ENCODE measurements at places on chromosomes 5 and 9.

- no peak for DNase-seq
These were observed 20.1 kb downstream of the CLPTM1L start for GRCh38 chr5:1324719-1325190.

- no peak for DNase-seq
These were observed 141.2 kb downstream of the ACER2 start for GRCh38 chr9:19550009-19550408.

DNA sequence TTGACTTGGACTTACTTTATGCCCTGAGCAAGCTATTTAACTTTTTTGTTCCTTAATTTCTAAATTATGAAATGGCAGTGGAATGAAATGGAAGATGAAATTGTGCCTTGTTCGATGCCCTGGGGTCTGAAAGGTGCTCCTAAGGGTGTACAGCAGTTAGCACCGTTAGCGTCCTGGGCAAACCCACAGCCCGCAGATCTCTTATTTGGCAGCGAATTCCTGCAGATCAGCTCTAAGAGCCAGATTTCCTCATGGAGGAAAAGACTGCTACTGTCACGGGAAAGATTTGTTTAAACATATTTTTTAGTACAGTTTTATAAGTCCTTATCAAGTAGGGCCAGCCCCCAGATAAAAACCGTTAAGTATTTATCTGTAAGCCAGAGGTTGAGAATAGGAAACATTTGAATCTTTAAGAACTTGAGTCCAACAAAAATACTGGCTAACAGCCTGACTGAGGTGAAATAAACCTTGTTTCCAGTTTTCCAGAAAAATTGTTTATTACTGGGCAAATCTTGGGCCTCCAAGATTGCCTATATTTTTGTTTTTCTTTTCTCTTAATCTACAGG is 216.5 kb upstream of the DMRT1 start:
- no peak for DNase-seq

DNA sequence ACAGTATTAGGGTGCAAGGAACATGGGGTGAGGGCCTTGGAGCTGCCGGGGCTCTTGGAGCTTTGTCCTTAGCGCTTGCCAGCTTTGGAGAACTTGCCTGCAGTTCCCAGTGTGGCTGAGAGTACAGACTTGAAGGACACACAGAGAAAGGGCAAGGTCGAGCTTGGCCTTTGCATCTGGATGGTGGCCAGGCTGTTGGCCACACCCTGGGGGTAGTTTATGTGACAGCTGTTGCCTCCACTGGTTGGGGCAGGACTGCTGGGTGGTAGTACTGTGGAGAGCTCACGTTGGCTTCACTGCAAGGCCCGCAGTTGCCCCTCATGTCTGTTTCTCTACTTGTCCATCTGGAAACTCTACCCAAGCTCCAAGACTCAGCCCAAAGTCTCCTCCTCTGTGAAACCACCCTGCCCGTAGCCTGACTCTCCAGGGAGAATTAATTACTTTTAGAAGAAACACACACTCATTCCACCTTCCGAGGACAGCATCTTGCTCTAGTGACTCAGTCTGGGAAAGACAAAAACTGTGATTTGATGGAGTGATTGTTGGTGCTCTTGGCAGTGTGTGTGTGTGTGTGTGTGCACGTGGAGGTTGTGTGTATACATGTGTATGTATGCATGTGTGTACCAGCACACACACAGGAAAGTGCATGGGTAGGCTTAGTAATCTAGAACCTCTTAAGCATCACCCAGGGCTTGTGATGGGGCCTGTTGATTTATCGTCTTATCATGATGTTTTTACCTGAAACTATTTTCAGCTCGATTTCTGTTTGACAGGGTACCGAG is 57.8 kb downstream of the TENT4A start:
- no peak for DNase-seq

DNA sequence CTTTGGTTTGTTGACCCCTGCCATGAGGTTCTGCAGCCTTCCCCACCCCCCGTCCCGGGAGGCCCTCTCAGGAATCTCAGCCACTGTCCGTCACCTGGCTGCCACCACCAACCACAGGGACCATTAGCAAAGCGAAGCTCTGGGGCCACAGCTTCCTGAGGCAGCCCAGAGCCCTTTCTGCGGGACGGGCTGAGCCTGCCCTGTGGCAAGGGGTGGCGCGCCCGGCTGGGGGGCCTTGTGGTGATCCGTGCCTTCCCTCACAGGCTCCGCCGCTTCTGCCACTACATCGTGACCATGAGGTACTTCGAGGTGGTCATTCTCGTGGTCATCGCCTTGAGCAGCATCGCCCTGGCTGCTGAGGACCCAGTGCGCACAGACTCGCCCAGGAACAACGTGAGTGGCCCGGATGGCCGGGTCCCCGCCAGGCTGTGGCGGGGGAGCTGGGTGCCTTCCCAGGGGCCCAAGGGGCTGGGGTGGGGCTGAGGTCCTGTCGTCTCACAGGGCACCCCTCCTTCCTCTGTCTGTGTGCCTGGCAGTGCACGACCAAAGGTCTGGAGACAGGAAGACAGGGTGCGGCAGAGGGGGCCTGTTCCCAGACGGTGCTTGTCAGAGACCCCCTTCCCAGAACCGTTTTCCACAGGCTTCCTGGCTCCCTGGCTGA is 169.2 kb downstream of the CACNA1B start:
- DNase-seq, result no peak
